ENCODE measurements at places on chromosomes 16 and 17. TPM values are rescaled to one million over a fixed set of nuclear protein-coding genes. Genes with fewer than 3 reads are reported as not detected.
A peak's percentile ranks its signal among the peaks of the same experiment; 100 is the strongest.

Gene LYZL6
- total RNA-seq = not detected

DNA sequence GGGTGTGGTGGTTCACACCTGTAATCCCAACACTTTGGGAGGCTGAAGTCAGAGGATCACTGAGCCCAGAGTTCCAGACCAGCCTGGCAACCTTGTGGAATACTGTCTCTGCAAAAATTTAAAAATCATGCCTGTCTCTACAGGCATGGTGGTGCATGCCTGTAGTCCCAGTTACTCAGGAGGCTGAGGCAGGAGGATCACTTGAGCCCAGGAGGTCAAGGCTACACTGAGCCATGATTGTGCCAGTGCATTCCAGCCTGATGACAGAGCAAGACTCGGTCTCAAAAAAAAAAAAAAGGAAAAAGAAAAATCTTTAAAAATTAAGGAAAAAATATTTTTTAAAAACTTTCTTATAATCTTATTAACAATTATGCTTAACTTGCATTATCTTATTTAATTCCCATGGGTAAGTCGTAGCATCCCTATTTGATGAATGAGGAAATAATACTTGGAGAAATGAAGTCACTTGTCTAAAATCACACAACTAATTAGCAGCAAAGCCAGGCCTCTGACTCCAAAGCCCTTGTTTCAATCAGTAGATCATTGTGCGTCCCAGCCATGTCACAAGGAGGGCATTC lies 13.6 kb downstream of the MFSD11 start:
- no peak for DNase-seq

DNA sequence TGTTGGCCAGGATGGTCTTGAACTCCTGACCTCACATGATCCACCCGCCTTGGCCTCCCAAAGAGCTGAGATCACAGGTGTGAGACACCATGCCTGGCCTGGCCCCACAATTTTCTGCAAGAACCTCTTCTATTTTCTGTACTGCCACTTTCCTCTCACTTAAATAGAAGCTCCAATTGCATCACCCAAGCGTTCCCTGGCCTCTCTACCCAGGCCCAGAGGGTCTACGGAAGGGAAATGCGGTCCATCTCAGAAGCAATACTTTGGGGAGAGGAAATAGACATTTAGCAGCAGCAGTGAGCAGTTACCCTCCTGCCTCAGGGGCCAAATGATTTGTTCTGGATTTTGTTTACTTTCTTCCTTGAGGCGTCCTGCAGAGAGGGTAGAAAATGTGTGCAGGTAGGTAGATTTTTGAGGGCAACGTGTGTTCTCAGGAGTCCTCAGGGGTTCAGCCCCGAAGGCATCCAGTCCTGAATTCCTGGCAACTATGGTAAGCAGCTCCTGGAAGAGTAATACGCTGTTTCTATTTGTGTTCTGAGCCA lies 11.0 kb downstream of the SLC6A4 start:
- DNase-seq = no peak

Gene AP2B1
- total RNA-seq = 130 TPM

Gene TEX14
- total RNA-seq = not detected

Gene C17orf100
- 0.30 TPM for total RNA-seq

DNA sequence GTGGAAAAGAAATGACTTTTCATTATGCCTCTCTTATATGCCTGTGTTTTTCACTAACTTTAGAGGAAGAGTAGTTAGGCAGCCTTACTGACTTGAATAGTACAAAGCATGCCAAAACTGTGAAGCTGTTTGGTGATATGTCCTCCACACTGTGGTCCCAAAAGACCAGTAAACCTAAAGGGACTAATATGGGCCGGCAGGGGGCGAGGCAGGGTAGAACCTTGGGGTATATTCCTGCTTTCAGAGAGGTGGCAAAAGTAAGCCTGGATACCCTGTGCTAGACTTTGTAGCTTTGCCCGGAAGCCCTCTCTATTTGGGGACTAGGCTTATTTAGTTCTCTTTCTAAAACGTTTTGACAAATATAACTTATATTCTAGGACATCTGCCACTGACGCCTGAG lies 36.5 kb upstream of the VWA3A start:
- no peak for DNase-seq

Gene LHX1
- not detected for total RNA-seq

DNA sequence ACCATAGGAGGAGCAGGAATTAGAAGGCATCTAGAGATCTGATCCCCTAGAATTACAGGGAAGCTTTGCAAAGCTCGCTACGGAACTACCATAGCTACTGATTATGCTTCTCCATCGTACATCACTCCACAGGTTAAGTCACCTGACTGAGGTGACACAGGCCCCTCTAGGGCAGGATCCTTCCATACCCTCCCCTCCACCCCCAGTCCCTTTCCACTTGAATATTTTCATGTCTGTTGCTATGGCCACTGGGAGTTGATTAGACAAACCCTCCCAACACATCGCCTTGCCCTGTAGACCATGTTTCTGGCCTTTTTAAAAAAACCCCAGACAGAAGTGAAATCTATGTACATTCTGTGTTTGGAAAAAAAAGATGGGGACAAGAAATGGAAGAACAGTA lies 287.1 kb downstream of the SOX9 start:
- no peak for DNase-seq

- no peak for DNase-seq
Observed at GRCh38 chr17:63537991-63538692, 12.1 kb upstream of the DCAF7 start.

GRCh38 chr17:36184023-36184765 lies 7.8 kb upstream of the TBC1D3B start:
- no peak for DNase-seq

GRCh38 chr16:73527187-73527586 lies 479.3 kb upstream of the ZFHX3 start:
- no peak for DNase-seq

DNA sequence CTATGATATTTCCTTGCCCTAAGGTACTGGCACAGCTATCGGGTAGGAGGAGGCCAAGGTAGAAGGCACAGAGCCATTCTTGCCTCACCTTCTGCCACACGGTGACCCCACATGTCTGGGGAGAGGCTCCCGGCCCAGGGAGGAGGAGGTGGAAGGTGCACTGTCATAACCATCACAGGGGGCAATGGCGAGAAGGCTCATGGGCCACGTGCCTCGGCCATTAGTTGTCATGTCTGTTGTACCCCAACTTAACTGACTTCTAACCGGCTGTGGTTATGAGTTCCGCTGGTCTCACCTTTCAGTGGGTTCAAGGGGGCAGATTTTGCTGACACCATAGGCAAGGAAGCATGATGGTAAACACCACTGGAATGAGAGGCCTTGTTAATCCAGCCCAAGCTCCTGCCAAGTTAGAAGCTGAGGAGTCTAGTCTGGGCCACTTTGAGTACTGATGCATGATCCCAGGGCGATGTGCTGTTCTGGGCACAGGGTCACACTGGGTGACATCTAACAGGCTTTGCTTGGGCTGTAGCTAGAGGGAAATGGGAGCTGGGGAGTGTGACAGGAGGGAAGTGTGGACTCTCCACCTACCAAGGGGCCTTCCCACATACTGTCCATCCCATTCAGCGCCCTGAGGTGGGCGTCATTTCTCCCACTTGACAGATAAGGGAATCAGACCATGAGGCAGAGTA lies 39.6 kb downstream of the HLF start:
- DNase-seq = no peak

Gene PRRT2
- 1.7 TPM for total RNA-seq

Gene GDPD3
- 1.6 TPM for total RNA-seq

Gene HCRT
- not detected for total RNA-seq

DNA sequence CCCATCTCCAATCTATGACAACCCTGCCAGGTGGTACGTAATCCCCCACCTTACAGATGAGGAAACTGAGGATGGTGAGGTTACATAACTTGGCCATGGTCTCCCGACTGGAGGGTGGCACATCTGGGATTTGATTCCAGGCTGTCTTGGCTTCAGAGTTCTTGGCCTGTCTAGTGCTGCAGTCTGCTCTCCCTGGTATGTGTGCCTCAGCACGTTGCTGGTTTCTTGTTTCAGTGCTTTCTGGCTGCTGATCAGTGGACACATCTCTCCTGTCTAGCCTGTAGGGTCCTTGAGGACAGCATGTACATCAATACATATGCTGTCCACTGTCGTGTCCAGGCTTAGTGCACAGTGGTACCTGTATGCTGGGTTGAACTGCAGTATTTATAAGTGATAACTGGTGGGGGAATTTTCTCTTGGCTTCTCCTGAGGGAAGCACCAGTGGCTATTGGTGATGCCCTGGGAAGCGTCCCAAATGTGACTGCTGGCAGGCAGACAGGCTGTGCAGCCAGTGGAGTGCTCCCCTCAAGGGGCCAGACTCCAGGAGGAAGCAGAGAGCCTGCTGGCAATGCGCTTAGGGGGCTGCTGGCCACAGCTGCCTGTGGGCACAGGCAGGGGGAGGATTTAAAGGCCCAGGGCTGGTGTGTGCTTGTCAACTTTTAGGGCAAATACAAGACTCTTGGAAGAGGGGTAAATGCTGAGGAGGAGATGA lies 14.4 kb downstream of the CTRL start:
- peak; percentile 69 for DNase-seq

DNA sequence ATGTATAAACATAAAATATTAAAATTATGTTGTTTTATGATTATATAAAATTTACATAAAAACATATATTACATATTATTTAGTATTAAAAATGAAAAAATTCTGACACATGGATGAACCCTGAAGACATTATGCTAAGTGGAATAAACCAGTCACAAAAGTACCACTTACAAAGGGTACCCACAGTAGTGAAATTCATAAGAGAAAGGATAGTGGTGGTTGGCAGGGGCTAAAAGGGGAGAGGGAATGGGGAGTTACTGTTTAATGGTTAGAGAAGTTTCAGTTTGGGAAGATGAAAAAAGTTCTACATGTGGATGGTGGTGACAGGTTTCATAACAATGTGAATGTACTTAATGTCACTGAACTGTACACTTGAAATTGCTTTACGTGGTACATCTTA lies 41.4 kb downstream of the FBXL20 start:
- DNase-seq = no peak

GRCh38 chr16:69852815-69853214 lies 90.7 kb downstream of the WWP2 start:
- no peak for DNase-seq

Gene FLII
- total RNA-seq = 272 TPM

Data from heart right ventricle (tissue), 16 donors.